ENCODE measurements at places on chromosomes 16 and 17.

GRCh38 chr16:21159281-21159951 is 942 bp downstream of the LDAF1 start:
- peak; percentile 88 for DNase-seq

GRCh38 chr16:30144017-30144416 is 21.0 kb upstream of the MAPK3 start:
- no peak for DNase-seq

DNA sequence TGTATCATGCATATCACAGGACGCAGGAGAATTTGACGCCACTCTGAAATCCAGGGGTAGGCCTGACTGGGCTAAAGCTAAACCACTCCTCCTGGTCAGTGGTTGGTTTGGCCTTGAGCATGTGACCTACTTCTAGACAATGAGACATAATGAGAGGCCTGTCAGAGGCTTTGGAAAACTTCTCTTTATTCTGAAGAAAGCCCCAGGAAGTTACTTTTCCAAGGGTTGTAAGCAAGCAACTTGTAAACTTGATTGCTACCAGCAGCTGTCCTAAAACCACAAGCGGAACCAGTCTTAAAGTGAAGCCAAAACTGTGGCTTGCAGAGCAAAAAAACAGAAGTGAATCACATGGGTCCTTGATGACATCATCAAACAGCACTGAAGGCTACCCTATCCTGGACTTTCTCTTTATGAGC is 138.2 kb upstream of the COX10 start:
- DNase-seq, result no peak

GRCh38 chr16:28820016-28820415 is 2.8 kb upstream of the ATXN2L start:
- DNase-seq, result no peak

DNA sequence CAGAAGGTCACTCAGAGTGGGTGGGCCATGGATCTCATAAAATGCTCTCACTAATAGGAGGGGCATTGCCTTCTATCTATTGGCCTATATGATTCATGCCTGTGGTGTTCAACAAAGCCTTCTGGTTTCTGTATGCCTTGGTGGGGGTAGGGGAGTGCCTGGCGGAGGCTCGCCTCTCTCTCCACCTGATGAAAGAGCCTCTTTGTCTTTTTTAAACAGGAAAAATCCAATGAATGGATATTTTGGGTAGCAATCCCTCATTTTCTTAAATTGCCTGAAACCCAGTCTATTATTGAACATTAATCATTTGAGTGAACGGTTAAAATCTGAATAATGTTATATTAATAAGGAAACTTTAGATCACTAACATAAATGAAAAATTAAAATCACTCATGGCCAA is 90.6 kb downstream of the TOX3 start:
- no peak for DNase-seq

DNA sequence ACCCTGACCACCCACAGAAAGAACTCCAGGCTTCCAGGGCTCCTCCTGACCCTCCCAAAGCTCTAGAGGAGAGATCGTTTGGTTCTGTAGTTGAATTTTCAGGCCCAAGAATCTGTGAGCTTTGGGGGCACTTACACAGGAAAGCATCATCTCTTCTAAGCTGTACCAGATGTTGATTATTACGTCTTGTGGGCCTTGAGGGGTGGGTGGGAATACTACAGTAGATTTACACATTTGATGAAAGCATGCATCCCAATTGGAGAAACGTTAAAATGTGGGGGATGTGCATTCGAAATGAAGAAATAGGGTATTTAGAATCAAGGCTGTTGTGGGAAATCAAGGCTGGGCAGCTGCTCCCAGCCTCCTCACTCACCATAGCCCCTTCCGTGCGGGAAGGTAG is 61.9 kb downstream of the MGAT5B start:
- DNase-seq, result no peak

GRCh38 chr17:45961206-45961605 is 37.8 kb upstream of the STH start:
- no peak for DNase-seq

- DNase-seq, result peak; percentile 91
Observed at GRCh38 chr17:1197781-1198490, 18.2 kb upstream of the ABR start.

- DNase-seq, result peak; percentile 48
Observed at GRCh38 chr16:56347166-56347565, 78.2 kb downstream of the AMFR start.

DNA sequence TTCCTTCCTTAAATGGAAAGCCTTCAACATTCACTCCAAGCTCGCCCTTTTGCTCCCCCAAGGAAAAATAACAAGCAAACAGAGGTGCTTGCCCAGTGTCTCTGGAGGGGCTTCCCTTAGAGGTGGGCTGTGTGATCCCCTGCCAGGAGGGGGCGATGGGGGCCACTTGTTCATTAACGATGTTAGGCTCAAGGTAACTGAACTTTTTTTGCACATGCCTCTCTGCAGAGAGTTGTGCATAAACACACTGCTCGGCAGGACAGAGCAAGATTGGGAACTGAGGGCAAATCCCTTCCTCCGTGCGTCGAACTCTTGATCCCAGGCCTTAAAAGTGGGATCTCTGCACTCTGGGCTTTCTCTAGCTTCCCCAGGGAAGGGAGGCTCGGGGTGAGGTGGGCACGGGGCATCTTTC is 15.5 kb upstream of the NAGLU start:
- no peak for DNase-seq

- DNase-seq, result no peak
Observed at GRCh38 chr17:80395402-80396151, 19.4 kb upstream of the ENDOV start.

- no peak for DNase-seq
Observed at GRCh38 chr17:63966646-63967264, 6.0 kb downstream of the SCN4A start.

DNA sequence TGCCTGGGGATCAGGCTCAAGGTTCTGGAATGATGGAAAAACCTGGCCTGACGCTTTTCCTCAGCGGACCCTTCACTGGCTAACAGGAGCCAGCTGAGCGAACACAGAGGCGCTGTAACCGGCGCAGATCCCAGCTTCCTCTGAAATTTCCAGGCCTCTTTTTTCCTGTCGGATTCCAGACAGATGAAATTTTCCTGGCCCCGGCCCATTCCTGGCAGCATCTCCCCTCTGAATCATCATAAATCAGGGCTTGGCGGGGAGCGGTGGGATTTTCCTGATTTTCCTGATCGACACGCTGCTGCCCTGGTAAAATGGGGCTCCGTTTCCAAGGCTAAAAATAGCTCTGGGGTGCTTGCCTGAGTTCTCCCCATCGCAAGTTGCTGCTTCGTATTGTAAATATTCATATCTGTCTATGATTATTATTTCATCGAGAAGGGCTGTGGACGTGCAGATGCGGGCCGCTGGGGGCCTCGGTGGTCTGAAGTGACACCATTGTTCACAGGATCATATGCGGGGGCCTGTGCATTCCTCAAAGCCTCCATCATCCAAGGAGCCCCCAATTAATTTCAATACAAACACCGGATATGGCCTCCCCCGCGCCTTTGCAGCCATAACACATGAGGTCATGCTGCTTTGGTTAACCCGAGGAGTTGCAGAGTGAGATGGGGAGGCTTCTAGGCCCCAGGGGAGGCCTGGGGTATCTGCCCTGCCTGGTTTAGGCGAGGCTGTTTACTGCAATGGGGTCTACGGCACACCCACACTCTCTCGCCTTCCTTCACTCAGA is 45.8 kb upstream of the ETV4 start:
- no peak for DNase-seq

GRCh38 chr16:84115919-84116719 is 623 bp downstream of the MBTPS1 start:
- no peak for DNase-seq

DNA sequence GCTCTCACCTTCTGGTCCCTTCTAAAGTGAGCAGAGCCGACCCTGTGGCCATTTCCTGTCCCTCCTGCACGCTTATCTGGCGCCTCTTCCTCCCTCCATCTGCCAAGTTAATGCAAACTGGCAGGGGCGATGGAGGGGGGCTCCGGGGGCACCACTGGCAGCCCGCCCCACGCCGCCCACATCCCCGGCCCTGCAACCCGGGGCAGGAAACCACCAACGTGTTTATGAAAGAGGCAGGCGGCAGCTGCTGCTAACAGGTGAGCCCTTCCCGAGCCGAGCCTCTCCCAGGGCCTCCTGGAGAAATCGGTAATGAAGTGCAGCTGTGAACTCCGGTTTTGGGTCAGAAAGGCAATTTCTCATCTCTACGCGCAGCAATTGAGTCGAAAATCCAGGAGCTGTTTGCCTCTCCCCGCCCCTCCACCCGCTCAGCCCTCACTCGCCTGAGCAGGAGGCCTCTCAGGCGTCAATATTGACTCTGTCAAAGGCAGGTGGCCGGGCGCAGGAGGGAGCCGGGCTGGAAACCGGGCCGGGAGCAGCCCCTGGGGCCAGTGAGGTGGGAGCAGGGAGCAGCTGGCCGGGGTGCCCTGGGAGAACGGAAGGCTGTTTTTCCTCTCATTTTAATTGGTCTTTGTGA is 164.4 kb upstream of the GSE1 start:
- DNase-seq, result peak; percentile 78

GRCh38 chr17:45299361-45299760 is 17.5 kb downstream of the MAP3K14 start:
- DNase-seq, result no peak

- no peak for DNase-seq
Observed at GRCh38 chr16:46808997-46809396, 22.0 kb downstream of the C16orf87 start.

- DNase-seq, result no peak
Observed at GRCh38 chr17:68248891-68249290, 1.0 kb downstream of the AMZ2 start.

GRCh38 chr17:752620-753219 is 656 bp upstream of the GEMIN4 start:
- peak; percentile 88 for DNase-seq

- DNase-seq, result no peak
Observed at GRCh38 chr17:58741121-58741625, 14.5 kb upstream of the PPM1E start.

GRCh38 chr17:45338996-45339535 is 22.2 kb upstream of the MAP3K14 start:
- DNase-seq, result peak; percentile 29
